Right atrium auricular region (tissue), 2 donors: ENCODE measurements at places on chromosomes 4 and X. TPM values are rescaled to one million over a fixed set of nuclear protein-coding genes. Genes with fewer than 3 reads are reported as not detected.

PCDH19 gene
- 0.51 TPM for total RNA-seq

SPANXA2 gene
- not detected for total RNA-seq

FRG2 gene
- not detected for total RNA-seq

TMPRSS11D gene
- not detected for total RNA-seq

RTL9 gene
- 0.67 TPM for total RNA-seq

ARHGAP6 gene
- 5.1 TPM for total RNA-seq

NAA11 gene
- total RNA-seq = not detected

PDS5A gene
- total RNA-seq = 29.5 TPM

GRCh38 chr4:112765317-112765974 is 128.5 kb downstream of the LARP7 start:
- H3K27ac ChIP-seq = no peak overlapping the region
- DNase-seq = no peak
- H3K4me1 ChIP-seq = no peaks in the 10 kb centered on the region

DNA sequence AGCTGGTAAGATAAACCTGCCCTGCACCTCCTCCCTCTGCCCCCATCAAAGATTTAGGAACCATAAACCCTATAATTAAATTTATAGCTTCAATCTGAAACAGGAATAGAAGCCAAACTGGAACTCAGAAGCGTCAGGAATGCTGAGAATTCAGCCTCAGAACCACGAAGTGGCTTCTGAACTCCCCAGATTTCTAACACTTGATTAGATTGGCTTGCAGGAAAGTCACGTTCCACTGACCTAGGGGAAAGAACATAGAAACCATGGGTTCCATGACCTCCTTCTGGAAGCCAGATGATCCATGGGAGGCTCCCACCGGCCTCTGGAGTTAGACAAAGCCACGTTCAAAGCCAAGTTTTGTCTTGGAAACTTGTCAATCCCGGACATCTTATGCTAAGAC is 356.5 kb downstream of the MID1IP1 start:
- H3K4me3 ChIP-seq = no peak overlapping the region
- H3K36me3 ChIP-seq = no peaks in the 10 kb centered on the region
- DNase-seq = no peak
- no peaks in the 10 kb centered on the region for H3K27me3 ChIP-seq
- no peak overlapping the region for H3K27ac ChIP-seq

DNA sequence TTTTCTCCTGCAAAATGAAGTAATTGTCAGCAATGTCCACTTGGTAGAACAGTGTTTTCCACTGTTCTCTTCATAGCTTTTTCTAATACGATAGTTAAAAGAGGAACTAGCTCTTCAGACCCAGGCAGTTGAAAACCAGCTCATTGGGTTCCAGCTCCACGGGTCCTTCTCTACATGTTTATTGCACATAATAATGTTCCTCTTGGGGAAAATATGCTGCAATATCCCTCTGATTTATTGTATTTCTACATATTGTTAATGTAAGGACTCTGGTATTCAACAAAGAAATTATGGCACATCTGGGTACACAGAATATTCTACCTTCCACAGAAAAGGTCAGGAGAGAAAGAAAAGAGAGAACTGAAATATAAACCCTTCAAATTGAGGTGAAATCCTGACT is 473.4 kb downstream of the TRIML1 start:
- no peak overlapping the region for H3K27ac ChIP-seq
- H3K27me3 ChIP-seq = no peaks in the 10 kb centered on the region
- DNase-seq = no peak
- H3K4me1 ChIP-seq = no peaks in the 10 kb centered on the region
- H3K4me3 ChIP-seq = no peak overlapping the region

GRCh38 chr4:14850455-14851097 is 151.7 kb upstream of the CPEB2 start:
- DNase-seq = no peak
- no peaks in the 10 kb centered on the region for H3K4me1 ChIP-seq
- no peaks in the 10 kb centered on the region for H3K36me3 ChIP-seq
- H3K27me3 ChIP-seq = no peaks in the 10 kb centered on the region
- H3K27ac ChIP-seq = no peak overlapping the region
- H3K4me3 ChIP-seq = no peak overlapping the region

- DNase-seq = no peak
- no peaks in the 10 kb centered on the region for H3K36me3 ChIP-seq
- no peak overlapping the region for H3K4me3 ChIP-seq
- no peaks in the 10 kb centered on the region for H3K27me3 ChIP-seq
Measured at GRCh38 chr4:48898733-48899431, 7.7 kb downstream of the OCIAD2 start.

- H3K36me3 ChIP-seq = no peaks in the 10 kb centered on the region
- DNase-seq = no peak
- no peaks in the 10 kb centered on the region for H3K27me3 ChIP-seq
- no peak overlapping the region for H3K4me3 ChIP-seq
- no peak overlapping the region for H3K27ac ChIP-seq
Measured at GRCh38 chr4:87326460-87326859, 3.8 kb upstream of the HSD17B13 start.

- no peaks in the 10 kb centered on the region for H3K27me3 ChIP-seq
- no peaks in the 10 kb centered on the region for H3K4me1 ChIP-seq
- no peak overlapping the region for H3K27ac ChIP-seq
- no peak for DNase-seq
- no peaks in the 10 kb centered on the region for H3K36me3 ChIP-seq
- no peak overlapping the region for H3K4me3 ChIP-seq
Measured at GRCh38 chr4:10413177-10413576, 44.0 kb downstream of the ZNF518B start.

GRCh38 chr4:1842993-1843448 is 12.9 kb downstream of the LETM1 start:
- no peaks in the 10 kb centered on the region for H3K27me3 ChIP-seq
- no peak overlapping the region for H3K4me3 ChIP-seq
- peaks cover 28% of the 10 kb centered on the region for H3K4me1 ChIP-seq
- DNase-seq = no peak

GRCh38 chr4:72216539-72217277 is 184.9 kb downstream of the NPFFR2 start:
- H3K27ac ChIP-seq = no peak overlapping the region
- no peaks in the 10 kb centered on the region for H3K4me1 ChIP-seq
- H3K36me3 ChIP-seq = no peaks in the 10 kb centered on the region

DNA sequence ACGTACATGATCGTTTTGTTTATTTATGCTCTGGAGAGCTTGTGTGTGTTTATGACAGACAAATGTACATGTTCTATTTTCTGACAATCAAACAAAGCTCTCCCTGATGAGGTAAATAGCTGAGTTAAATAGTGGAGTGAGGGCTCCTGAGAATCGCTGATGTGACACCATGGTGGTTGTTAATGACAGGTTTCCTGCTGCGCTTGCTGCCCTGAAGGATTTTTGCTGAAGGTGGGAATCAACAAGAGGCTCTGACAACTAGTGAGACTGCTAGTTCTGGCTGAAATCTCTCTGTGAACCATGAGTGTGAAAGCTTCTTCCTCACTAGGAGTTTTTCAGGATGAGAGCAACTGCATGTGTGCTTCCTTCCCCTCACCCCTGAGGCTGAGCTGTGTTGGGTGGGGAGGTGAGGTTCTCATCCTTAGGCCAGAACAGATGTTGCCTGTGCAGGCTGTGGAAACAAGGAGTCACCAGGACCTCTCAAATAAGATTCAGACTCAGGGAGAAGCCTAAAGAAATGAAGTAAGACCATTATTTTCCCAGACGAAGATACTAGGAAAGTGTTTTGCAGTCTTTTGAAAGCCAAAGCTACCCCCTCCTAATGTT is 173.4 kb upstream of the JADE1 start:
- H3K4me3 ChIP-seq = no peak overlapping the region
- H3K27ac ChIP-seq = peak overlapping the region; percentile 80
- H3K4me1 ChIP-seq = peaks cover 13% of the 10 kb centered on the region
- H3K36me3 ChIP-seq = no peaks in the 10 kb centered on the region
- DNase-seq = no peak

GRCh38 chr4:28179126-28179525 is 1318.5 kb downstream of the STIM2 start:
- H3K4me1 ChIP-seq = no peaks in the 10 kb centered on the region
- H3K36me3 ChIP-seq = no peaks in the 10 kb centered on the region
- H3K27me3 ChIP-seq = no peaks in the 10 kb centered on the region
- H3K4me3 ChIP-seq = no peak overlapping the region
- DNase-seq = no peak

GRCh38 chrX:41922431-41923151 is 763 bp downstream of the CASK start:
- H3K27ac ChIP-seq = peak overlapping the region; percentile 78
- no peaks in the 10 kb centered on the region for H3K36me3 ChIP-seq
- no peak for DNase-seq
- H3K4me3 ChIP-seq = peak overlapping the region; percentile 58
- no peaks in the 10 kb centered on the region for H3K27me3 ChIP-seq

GRCh38 chr4:31059753-31060522 is 339.8 kb downstream of the PCDH7 start:
- no peaks in the 10 kb centered on the region for H3K27me3 ChIP-seq
